ENCODE measurements at places on chromosomes 3 and 15.

DNA sequence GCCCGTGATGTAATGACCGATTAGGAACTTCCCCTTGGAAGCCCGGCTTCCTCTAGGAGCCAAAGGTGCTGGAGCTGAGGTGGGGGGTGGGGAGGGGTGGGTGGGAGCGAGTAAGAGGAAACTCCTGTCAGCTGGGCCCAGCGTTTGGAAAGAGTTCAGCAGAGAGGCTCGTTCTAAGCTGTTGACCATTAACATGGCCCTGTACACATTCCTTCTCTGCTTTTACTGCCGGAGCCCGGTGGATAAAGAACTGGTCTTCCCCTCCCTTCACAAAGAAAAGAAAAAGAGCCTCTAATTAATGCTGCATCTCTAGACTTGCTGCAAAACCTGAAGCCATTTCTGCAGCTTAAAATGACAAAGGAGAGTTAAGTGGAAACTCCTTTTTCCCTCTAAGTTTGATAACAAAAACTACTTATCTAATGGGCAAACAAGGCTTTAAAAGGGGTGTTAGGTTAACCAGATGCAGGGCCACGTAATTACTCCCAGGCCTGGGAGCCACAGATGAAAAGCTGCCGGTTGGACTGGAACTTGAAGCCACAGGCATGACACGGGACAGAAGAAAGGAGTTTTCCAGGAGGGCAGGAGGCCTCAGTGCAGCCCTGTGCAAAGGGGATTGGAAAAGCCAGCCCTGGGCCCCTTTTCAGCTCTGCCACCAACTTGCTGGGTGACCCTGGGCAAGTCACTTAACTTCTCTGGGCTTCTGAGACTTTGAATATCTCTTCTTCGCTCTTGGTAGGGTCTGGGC is 71.3 kb downstream of the SMAD6 start:
- peak; percentile 56 for DNase-seq

GRCh38 chr3:100634493-100635272 is 25.3 kb downstream of the ADGRG7 start:
- peak; percentile 41 for DNase-seq

GRCh38 chr15:50134524-50135024 is 15.5 kb upstream of the ATP8B4 start:
- no peak for DNase-seq

- DNase-seq: no peak
These were observed 98.1 kb upstream of the CTNNB1 start for GRCh38 chr3:41101231-41101630.

DNA sequence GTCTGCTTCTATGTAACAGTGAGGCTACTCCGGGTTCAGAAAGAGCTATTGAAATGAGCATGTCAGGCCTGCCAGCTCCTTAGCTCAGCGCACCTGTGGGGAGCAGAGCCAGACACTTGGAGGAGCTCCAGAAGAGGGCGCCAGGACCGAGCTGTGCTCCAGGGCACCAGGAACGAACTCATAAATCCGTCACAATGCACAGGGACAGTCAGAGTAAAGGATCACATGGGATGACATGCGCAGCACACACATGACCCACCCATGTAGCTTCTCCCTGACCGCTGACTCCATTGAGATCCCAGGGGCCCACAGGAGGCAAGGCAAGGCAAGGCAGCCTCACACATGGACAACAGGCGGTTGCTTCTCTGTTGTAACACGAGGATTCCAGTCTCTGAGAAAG is 26.0 kb upstream of the GNB5 start:
- DNase-seq: no peak

DNA sequence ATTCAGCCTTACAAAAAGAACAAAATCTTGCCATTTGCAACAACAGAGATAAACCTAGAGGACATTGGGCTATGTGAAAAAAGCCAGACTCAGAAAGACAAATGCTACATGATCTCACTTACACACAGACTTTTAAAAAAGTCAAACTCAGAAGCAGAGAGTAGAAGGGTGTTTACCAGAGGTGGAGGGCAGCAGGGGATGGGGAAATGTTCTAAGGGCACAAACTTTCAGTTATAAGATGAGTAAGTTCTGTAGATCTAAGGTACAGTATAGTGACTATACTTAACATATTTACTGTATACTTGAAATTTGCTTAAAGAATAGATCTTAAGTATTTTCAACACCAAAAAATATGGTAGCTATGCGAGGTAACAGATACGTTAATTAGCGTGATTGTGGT is 3.0 kb downstream of the MYEF2 start:
- DNase-seq: no peak

DNA sequence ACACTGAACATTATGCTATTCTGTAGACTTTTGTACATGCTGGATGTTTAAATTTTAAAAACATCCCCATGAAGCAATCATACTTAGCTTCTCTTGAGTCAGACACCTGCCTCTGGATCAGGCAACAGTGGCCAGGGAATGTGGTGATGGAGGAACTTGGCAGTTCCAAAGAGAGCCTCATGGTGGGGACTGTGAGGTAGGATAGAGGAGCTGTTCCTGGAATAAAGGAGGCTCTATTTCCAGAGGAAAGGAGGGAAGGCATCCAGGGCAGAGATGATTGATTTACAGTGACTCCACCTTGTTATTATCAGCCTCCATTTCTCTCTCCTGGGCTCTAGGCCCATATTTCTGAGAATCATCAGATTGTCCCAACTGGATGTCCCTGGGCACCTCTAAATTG is 35.0 kb upstream of the ABHD17C start:
- peak; percentile 68 for DNase-seq

- DNase-seq: no peak
These were observed 113.4 kb downstream of the ZNF280D start for GRCh38 chr15:56619887-56620286.

DNA sequence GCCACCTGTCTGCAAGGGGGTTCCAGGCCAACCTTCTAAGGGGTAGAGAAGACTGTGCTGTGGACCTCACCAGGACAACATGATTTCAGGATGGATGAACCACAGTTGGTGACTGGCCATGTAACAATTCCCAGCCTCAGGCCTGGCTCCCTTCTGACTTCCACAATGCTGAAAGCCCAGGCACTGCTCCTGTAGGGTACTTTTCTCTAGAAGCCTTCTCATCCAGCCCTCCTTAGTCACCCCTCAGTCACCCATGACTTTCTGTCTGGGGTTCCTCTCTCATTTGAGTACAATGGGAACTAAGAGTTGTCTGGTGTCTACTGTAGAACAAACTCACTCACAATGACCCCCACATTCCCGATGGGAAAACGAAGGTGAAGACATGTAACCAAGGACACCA is 8.6 kb downstream of the ALS2CL start:
- DNase-seq: no peak

DNA sequence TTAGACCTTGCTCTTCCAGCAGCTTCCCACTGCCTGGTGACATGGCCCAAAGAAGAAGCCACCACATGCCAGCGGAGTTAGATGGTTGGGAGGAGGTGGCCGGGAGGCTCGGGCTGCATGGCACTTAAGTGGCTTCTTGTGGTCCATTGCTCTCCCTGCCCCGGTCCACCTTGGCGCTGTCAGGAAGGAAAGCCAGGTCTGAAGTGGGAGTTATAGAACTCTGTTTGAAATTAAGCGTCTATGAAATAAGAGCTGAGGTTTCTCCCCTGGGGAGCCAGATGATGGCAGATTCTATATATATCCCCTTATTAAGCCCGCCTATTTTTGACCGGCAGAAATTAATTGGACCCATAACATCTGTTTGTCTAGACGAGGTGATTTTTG is 61.2 kb downstream of the ITGA11 start:
- DNase-seq: peak; percentile 48

DNA sequence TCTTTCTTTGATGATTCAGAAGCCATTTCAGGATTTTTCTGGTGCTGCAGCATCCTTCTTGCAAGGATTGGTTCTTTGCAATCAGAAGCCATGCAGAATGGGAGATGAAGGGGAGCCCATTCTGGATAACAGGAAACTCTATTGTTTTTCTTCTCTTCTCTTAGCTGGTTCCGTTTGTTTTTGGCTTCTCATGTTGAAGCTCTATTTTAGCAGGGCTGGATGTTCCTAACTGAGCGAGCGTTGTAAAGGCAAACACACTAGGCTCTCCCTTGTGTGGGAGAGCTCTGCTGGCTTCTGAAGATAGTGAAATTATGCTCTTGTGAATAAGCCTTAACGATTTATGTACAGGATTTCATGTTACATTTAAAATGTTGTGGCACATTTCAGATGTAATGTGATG is 8.3 kb downstream of the CACNA1D start:
- DNase-seq: no peak

- DNase-seq: no peak
These were observed 21.6 kb downstream of the PLA2G4B start for GRCh38 chr15:41860049-41860828.

- DNase-seq: no peak
These were observed 166.2 kb downstream of the WNT5A start for GRCh38 chr3:55320928-55321327.
